Activated CD4-positive, alpha-beta T cell treated with anti-CD3 and anti-CD28 coated beads, Interleukin-2, amount 10 ng/mL, durations not matched to agents 7 days and 5 days (primary cell): ENCODE measurements at places on chromosomes 2 and 18. TPM values are rescaled to one million over a fixed set of nuclear protein-coding genes. Genes with fewer than 3 reads are reported as not detected.

The TEX44 gene
- total RNA-seq = not detected

The ATP6V1B1 gene
- not detected for total RNA-seq

The GRHL1 gene
- 0.27 TPM for total RNA-seq

The ZC3H6 gene
- 14.8 TPM for total RNA-seq

The CAPN14 gene
- total RNA-seq = 0.10 TPM

DNA sequence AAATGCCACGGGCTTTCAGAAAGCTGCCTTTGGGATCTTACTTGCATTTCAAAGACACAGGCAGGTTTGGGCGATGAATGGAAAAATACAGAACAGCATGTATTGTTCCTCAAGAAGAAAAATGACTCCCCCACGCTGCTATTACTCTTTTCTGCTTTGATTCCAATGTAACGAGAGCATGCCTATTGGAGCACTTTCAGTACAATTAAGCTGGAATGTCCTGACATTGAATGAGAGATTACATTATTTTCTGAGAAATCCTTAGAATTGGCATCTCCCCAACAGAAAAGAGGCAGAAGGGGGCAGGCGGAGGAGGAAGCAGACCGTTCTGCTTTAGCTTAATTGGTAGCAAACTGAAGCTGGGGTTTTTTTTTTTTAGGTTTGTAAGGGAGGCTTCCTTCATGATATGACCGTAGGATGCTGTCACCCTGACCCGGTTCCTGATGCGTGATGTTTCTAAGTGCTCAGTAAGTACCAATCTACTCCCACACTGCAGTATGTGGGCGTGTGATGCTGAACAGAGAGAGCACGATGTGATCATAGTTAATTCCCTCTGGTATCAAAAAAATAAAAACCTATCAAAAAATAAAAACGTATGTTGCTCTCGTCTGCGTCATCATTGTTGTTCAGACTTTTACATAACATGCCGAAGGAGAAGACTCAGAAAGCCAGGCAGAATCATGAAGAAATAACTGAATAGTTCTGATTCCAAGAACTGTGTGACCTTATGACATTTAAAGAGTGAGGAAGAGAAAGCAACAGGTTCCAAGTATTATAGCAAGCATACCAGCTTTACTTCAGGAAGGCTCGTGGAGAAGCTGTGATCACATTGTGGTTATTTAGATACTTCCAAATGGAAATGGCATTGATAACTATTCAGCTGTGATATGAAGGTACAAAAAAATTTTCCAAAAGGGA is 40.5 kb downstream of the LONRF2 start:
- no peak for DNase-seq

GRCh38 chr2:96485751-96486651 is 19.2 kb downstream of the NEURL3 start:
- DNase-seq = peak; percentile 93

- peak; percentile 53 for DNase-seq
Observed at GRCh38 chr18:51051105-51051712, 21.2 kb downstream of the SMAD4 start.

GRCh38 chr18:57439609-57439968 is 4.4 kb downstream of the ONECUT2 start:
- no peak for DNase-seq

DNA sequence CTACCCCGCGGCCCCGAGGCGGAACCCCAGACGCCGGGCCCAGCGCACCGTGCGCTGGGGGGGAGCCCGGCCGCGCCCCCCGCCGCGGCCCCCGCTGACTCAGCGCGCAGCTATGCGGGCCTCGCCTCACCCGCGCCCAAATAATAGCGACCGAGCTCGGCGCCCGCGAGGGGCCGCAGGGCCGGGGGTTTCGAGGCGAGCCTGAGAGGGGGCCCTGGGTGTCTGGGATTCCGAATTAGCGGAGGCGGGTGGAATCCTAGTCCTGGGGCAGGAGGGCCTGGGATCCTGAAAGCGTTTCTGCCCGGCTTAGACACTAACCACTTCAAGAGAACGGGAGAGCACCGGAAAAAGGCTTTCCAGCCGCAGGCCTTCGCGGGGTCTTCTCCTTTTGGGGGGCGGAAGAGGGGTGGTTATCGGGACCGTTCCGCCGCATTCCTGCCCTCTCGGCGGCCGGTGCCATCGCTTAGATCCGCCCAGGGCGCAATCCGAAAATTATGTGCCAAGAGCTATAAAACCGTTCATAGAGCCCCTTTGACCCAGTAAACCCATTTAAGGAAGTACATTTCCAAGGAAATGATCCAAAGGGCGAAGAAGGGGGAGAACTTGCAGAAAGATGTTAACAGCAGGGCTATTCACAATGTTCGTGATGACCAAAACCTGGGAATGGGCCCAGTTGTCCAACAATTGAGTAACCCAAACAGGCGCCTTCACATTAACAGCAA is 681 bp upstream of the ROCK2 start:
- peak; percentile 20 for DNase-seq

DNA sequence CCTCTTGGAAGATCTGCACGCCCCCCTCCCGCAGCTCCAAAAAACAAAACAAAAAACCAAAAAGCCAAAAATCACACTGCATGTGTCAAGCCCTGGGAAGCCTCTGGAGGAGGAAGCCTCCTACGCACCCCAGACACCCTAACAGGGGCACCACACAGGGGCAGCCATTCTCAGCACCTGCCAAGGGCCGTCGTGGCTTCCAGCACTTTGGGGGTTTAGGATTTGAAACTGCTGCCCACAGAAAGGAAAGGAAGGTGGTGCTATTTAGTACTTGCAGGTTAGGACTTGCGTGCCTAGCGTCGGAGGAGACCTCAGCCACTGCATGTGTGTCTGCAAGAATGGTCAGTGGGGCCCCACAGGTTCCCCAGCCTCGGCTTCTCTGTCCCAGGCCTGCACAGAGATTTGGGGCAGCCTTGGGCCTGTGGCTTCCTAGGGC is 419 bp upstream of the GPR55 start:
- no peak for DNase-seq

- no peak for DNase-seq
Observed at GRCh38 chr2:127628767-127629614, 17.0 kb upstream of the GPR17 start.

GRCh38 chr2:41859615-41860514 is 188.0 kb upstream of the PKDCC start:
- no peak for DNase-seq

- DNase-seq = no peak
Observed at GRCh38 chr2:152097290-152097800, 1.5 kb downstream of the CACNB4 start.

DNA sequence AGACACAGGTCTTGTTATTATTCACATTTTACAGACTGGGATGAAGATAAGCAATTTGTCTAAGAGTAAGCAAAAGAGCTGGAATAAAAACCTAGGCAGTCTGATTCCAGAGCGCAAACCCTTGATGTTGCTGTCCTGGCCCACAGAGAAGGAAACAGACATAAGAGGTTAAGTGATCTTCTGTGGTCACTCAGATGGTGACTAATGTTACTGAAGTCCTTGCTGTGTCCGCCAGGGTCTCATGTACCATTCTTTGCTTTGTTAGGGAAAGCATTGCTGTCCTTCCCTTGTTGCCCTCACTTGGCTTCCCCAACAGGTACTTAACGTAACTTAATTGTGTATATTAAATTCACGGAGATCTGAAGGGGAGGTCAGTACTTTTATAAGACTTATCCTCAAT is 14.9 kb upstream of the FAP start:
- no peak for DNase-seq

GRCh38 chr2:105809097-105809473 is 64.4 kb downstream of the NCK2 start:
- DNase-seq = no peak

GRCh38 chr2:11743366-11743765 is 3.1 kb upstream of the LPIN1 start:
- no peak for DNase-seq

- no peak for DNase-seq
Observed at GRCh38 chr2:58006952-58007284, 39.7 kb upstream of the VRK2 start.

GRCh38 chr18:10164271-10165071 is 250.7 kb downstream of the VAPA start:
- no peak for DNase-seq

DNA sequence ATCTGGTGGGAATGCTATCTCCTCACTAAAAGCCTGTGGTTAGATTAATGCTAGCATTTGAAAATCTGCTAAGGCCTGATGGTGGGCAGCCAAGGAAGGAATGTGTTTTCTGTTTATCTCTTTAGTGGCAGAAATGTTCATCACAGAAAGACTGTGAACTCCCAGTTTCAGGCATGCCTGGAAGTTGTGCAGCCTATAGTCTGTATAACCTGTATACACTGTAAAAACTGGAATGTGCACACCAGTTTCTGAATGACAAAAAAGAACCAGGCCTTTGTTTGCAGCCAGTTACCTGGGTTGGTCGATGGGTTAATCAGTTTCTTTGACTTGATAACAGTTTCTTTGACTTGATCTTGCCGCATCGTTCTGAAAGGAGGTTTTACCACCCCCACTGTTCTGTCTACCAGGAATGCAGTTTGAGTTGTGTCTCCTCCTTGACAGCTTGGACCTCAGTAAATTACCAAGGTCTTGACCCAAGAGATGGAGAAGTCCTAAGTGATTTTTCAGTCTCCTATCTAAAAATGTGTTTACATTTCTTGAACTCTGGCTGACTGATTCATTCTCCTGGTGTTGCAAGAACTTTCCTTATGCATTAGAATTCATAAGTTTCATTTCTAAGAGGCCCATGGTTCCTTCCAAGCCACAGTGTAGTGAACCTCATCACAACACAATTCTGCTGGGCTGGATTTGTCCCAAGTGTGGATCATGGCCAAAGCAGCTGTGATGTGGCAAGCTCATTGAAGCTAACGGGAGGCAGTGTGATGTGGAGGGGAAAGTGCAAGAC is 62.2 kb downstream of the KIAA2012 start:
- DNase-seq = no peak

DNA sequence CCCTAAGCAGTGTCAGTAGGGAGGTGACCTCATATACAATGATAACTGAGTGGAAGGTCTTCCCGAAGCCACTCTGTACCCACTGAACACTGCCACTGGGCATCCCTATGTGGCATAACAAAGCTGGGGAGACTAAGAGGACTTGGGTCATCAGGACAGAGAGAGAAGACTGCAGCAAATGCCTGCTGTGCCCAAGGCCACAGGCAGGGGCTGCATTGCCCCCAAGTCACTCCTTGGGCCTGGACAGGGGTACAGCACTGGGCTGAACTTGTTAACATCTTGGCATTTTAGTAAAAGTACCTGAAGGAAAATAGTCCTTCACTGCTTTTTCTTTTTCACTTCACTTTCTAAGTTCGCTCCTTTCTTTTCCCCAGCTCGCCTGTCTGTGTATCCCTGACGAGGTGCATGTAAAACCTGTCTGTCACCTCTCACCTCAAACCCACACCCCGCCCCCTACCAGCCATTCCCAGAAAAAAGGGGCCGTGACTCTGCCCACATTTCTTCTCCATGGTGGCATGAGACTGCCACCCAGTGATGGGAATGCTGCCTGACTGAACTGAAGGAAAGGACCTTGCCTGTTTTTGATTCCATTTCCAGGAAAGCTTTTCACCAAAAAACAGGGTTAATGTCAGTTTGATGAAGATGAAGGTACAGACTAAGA is 62.9 kb downstream of the MTHFD2 start:
- no peak for DNase-seq

- DNase-seq = no peak
Observed at GRCh38 chr2:124024561-124025170, 421 bp upstream of the CNTNAP5 start.

GRCh38 chr18:3810296-3810695 is 360.3 kb downstream of the TGIF1 start:
- DNase-seq = no peak

GRCh38 chr2:158194229-158194628 is 92.6 kb downstream of the UPP2 start:
- no peak for DNase-seq
